ENCODE measurements at places on chromosomes 16 and 17.

- DNase-seq: no peak
Measured at GRCh38 chr16:85863384-85863774, 35.6 kb upstream of the IRF8 start.

DNA sequence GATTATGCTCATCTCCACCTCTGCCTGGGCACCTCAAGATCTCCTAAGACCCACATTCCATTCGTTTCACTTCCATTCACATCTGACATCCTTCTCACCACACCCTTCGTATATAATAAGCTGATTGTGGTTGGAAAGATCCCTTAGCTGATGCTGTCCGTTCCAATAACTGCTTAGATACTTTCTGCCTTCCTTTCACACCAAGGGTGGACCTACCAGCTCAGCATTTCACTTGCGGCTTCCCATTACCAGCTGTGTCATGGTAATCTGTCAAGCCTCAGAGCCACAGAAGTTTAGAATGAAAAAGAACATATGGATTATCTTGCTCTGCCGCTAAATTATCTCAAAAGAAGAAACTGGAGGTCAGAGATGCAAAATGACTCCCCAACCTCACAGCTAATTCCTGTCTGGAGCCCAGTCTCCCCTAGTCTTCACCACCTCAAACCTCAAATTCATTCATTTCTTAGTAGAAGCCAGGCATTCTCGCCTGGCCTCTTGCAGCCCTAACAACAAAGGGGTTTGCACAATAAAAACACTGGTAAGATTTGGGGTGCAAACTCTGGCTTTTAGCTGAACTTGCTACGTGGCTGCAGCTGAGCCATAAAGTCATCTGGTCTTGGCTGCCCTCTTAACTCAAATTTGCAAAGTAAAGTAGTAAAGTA is 182.8 kb upstream of the HS3ST3A1 start:
- DNase-seq: no peak

GRCh38 chr16:27109666-27110523 is 43.2 kb downstream of the C16orf82 start:
- DNase-seq: peak; percentile 3

DNA sequence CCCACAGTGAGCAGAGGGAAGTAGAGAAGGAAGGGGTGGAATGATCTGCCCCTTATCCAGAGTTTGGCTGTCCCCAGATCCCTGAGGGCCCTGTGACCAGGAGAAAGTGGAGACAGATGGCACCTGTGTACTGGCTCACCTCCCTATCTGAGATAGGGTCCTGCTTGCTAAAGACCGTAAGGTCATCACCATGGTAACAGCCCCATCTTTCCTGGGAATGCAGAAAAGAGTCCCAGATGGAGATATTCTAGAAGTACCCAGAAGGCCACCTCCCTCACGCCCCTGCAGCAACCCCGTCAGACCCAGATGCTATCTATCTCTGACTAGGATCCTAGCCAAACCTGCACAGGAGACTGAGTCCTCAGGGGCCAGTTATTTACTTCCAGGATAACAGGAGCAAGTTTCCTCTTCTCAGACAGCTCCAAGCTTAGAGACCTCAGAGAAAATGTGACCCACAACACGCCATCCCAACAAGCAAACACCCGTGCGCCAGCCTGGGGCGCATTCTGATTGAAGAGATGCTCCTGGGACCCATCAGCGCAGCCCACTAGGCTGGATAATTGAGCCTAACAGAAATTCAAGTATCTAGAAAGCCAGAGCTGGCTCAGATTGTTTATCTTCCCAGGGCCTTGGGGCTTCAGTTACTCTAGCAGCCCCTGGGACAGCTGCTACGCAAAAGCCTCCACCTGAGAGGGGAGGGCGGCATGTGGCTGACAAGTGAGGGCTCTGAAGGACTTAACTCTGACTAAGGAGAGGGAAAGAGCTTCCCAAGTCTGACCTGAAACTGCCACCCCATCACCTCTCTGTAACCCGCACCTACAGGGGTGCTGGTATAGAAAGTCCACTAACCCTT is 1.9 kb downstream of the ORMDL3 start:
- no peak for DNase-seq

DNA sequence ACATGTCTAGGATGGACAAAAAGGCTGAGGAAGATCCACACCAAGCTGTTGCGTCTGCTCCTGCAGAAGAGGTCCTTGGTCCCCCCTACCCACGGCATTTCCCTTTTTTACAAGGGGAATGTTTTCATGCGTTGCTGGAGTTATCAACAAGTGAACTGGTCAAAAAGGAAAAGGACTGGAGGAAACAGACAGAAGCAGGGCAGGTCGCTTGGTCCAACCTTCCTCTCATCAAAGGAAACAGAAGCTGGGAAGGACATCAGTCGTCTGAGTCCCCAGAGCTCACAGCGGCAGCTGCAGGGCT is 26.1 kb downstream of the PIEZO1 start:
- DNase-seq: no peak

DNA sequence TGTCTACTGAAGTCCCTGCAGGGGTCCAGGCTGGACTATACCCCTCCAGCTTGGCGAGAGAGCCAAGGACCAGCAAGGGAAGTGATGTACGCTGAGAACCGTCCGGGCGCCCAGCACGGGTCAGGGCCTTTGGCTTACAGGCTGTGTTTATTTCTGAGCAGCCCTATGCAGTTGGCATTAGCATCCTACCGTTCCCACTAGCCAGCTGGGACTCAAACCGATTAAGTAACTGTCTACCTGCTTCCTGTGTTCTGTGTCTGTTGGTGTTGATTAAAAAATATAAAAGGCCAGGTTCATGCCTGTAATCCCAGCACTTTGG is 73.8 kb downstream of the CMIP start:
- no peak for DNase-seq

- DNase-seq: no peak
Measured at GRCh38 chr17:4631431-4631830, 10.0 kb downstream of the ALOX15 start.

GRCh38 chr16:57349212-57350031 is 9.2 kb upstream of the CCL22 start:
- DNase-seq: no peak

DNA sequence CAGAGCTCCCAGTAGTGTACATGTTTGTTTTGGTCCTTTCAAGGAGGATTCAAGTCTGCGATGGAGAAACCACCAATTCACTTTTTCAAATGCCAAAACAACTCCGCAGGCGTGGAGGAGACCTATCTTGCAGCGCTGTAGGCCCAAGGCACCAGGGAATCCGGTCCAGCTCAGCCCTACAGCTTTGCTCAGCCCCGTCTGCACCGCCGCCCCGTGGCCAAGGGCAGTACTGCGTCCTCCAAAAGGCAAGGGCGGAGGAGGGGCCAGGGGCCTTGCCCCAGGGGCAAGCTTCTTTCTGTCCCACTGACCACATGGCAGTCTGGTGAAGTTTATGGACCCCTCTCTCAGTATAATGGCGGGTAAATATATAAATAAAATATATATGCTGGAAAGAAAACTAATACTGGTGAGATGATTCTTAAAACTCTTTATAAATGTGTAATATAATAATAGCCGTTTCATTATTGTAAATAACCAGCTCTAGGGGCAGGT is 709 bp upstream of the CD300LG start:
- peak; percentile 60 for DNase-seq

DNA sequence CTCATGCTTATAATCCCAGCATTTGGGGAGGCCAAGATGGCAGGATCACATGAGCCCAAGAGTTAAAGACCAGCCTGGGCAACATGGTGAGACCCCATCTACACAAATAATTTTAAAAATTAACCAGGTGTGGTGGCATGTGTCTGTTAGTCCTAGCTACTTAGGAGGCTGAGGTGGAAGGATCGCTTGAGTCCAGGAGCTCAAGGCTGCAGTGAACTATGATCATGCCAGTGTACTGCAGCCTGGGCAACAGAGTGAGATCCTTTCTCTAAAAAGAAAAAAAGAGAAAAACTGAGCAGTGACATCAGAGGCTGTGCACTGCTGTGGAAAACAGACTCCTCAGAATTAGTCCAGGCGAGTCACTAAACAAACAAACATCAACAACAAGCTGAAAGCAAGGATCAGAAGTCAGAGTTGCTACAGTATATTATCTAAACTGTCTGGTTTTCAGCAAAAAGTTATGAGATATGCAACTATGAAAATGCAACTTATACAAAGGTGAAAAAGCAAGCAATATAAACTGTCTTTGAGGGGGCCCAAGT is 39.3 kb downstream of the CBFB start:
- DNase-seq: no peak

- DNase-seq: peak; percentile 34
Measured at GRCh38 chr17:33218698-33219601, 74.1 kb downstream of the ASIC2 start.

- DNase-seq: no peak
Measured at GRCh38 chr16:79272141-79272577, 328.4 kb downstream of the MAF start.

- no peak for DNase-seq
Measured at GRCh38 chr17:6420173-6420641, 14.7 kb downstream of the AIPL1 start.

DNA sequence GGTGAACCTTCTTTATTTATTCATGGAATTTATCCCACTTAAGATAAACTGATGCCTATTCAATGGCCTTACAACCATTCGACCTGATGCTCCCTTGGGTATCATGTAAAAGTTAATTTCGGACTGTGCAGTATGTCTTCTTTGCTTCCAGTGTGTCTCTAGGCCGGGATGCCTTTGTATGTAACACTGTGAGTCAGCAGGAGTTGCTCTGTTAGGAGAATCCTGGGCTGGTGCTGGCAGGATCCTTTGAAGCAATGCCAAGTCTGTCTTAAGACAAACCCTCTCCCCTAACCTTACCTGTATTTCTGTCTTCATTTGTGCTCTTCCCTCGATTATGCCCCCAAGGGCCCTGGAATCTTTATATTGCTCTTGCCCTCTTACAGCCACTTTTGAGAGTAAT is 37.9 kb upstream of the ABCA8 start:
- no peak for DNase-seq

- no peak for DNase-seq
Measured at GRCh38 chr17:67594115-67594880, 123.4 kb upstream of the NOL11 start.

DNA sequence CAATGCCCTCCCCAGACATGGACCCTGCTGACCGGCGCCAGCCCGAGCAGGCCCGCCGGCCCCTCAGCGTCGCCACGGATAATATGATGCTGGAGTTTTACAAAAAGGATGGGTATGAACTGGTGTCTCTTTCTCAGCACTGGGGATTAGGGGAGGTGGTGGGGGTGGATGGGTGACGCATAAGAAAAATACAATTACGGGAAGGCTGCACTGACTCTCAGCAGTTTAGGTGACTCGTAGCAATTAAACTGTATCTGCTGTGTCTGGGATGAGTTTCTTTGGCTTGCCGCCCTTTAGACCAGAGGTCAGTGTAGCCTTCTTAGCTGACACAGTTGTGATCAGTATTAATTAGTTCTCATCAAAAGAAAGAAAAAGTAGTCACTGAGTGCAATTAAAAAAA is 59.0 kb downstream of the ELAC2 start:
- peak; percentile 26 for DNase-seq

- DNase-seq: peak; percentile 25
Measured at GRCh38 chr16:74623214-74623838, 16.4 kb upstream of the GLG1 start.

DNA sequence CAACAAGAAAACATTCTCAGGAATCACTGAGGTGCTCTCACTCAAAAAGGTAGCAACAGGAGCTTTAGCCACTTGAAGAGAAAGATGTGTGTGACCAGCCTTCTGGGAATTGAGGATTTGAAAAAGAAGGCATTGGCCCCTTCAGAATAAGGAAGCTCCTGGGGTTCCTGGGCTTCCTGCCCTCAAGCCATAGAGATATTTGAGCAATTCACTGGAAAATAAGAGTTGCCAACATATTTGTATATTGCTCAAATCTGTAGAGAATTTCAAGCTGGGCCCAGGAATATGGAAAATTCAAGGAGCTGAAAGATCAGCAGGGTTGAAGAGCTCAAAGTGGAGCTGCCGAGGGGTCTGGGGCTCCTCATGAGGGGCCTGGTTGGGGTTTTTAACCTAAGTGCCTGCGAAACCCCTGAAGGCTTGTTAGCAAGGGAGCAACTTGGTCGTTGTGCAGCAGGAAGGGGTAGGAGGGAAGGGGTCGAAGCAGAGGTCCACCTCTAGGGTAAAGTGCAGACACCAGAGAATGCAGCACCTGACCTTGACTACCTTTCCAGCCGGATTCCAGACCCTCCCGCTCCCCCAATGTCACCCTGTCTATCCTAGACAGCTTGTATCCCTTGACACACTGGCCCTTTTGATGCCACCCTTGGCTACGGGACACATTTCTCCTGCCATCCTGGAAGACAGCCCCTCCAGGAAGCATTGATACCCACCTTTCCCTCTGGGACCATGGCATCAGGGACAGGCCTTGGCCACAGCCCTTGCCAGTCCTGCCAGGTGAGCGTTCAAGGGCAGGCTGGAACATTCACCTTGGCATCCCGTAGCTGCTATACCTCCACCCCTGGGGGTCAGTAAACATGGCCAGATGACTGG is 67.6 kb upstream of the SREBF1 start:
- no peak for DNase-seq

Measured in putamen (tissue), 1 donor.